Kidney capillary endothelial cell (primary cell): ENCODE measurements at places on chromosomes 7 and 10.

DNA sequence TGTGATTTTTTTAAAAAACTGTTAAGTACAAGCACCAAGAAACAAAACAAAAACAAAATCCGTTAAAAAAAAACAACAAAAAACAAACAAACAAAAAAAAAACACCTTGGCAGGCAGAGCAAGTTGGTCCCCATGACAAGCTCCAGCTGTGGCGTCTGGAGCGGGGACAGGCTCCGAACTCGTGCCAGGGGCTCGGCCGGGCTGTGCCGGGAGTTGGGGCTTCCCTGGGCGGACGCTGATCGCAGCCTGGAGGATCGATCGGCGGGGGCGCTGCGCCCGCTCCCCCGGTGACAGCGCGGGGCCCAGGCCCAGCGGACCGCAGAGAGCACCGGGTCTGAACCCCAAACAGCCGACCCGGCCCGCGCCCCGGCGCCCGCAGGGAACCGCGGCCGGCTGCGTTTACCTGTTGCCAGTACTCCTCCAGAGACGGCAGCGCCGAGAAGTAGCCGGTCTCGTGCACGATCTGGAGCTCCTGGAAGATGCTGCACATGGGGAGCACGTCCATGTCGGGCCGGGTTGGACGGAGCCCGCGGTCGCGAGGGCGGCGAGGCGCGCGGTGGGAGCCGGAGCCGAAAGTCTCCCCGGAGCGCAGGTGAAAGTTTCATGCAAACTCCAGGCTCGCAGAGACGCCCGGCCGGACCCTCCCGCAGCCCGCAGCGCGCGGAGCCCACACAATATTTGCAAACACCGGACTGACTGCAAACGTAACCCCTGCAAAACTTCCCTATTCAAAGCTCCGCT lies at the start of gene KLF6:
TSS of gene KLF6 (minus strand) at position 700 of the 741 bp plus-strand sequence. CDS start at position 505, 195 bp downstream.
- DNase-seq, result peak; percentile 16

GRCh38 chr7:121057878-121058277 lies 69.4 kb downstream of the CPED1 start:
- DNase-seq, result no peak

DNA sequence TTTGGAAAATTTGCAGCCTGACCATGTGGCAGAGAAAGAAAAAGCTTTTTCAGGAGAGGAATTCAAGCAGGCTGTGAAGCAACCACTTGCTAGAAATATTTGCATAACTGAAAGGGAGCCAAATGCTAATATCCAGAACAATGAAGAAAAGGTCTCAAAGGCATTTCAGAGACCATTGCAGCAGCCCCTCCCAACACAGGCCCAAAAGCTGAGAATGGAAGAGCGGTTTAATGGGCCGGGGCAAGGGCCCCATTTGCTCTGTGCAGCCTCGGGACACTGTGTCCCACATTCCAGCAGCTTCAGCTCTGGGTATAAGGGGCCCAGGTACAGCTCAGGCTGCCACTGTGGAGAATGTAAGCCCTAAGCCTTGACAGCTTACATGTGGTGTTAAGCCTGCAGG lies 918.1 kb upstream of the POT1 start:
- no peak for DNase-seq

DNA sequence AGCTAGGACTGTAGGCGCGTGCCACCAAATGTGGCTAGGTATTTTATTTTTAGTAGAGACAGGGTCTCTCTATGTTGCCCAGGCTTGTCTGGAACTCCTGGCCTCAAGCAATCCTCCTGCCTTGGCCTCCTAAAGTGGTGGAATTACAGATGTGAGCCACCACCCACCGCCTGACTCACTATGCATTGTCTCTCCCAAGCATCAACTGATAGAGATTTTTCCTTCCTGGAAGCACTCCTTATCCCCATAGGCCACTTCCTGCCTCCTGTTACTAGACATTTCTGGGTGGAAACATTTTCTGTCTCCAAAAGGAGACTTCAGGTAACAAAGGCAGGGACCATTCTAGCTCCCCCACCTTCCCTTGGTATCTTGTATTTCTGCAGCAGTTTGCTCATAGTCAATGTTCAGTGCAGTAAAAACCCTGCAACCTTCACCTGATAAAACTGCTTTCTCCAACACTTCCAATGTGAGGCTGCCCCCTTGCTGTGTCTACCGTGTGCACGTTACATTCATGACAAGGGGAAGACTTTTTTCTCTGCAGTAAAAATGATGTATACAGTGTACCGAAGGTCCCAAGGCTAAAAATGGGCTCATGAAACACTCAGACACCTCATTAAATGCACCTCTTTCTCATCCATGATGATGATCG lies 84.9 kb downstream of the NHLRC2 start:
- DNase-seq, result no peak

- DNase-seq, result no peak
Measured at GRCh38 chr7:11005202-11005601, 31.5 kb downstream of the PHF14 start.
